Smooth muscle cell of the umbilical artery (primary cell): ENCODE measurements at places on chromosomes 11 and 22. TPM values are rescaled to one million over a fixed set of nuclear protein-coding genes. Genes with fewer than 3 reads are reported as not detected.

The CHRM1 gene
- total RNA-seq: not detected in 2 replicates

The PNPLA5 gene
- not detected in 2 replicates for total RNA-seq

The AIFM3 gene
- 0.59 and 0.78 TPM in 2 replicates for total RNA-seq

The PHLDA2 gene
- 5.0 and 13.2 TPM in 2 replicates for total RNA-seq

The KRTAP5-11 gene
- not detected in 2 replicates for total RNA-seq

The FAM111A gene
- total RNA-seq: 46.3 and 48.2 TPM in 2 replicates
